ENCODE measurements at places on chromosomes 12 and 14.

GRCh38 chr14:54322701-54323337, 74.0 kb upstream of the CDKN3 start:
- no peak for DNase-seq

DNA sequence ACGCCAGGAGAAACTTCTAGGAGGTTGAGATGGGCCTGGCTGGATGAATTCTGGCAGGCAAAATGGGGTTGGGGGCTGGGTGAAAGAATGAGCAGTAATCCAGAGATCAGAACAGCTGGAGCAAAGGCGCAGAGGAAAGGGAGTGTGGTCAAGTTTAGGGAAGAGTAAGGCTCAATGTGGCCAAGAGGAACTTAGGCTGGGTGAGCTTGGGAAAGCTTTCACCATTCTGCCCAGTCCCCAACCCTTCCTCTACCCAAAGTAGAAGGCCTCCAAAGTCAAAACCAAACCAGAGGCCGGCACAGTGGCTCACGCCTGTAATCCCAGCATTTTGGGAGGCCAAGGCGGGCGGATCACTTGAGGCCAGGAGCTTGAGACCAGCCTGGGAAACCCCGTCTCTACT, 10.2 kb upstream of the RABGGTA start:
- DNase-seq: no peak

DNA sequence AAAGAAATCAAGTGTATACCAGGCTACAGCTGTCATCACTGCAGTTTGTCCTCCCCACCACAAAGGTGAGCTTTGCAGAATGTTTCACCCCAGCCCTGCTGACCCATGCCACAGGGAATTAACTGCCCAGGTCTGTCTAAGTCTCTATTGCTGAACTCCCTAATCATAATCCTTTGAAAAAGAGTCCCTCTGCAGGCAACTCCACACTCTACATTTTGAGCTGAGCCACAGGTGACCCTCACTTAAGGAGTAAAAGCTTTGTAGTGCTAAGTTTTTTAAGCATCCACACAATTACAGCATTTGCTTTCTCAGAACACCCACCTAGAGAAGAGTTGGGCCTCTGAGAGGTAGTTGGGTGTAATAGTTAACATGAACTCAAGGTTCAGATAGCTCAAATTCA, 90.0 kb downstream of the C12orf50 start:
- no peak for DNase-seq

DNA sequence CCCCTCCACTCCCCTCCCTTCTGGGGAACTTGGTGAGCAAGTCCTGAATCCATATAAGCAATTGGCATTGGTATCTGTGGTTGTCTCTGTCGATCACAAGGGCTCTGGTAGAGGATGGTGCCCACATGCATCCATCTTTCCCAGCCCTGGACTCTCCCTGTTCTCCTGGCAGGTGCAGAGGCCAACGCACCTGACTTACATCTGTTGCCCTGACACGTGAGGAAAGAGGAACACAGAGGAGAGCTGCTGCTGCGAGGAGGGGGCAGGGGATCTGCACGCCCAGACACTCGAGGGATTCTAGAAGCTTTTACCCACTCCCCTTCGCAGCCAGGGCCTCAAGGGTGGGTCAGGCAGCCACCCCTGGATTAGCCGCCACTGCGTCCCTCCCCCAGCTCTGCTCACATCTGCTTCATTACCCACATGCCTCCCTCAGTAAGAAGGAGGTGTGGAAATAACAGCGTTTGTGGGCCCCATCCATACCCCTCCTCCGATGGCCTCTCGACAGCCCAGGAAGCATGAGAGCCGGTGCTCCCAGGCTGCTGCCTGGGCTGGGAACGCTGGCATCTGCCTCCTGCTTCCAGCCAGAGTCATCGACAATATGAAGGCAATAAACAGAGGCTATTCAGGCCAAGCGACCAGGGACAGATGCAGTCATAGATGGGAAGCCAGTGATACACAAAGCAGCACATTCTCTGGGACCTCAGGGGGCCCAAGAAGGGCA, 56.5 kb downstream of the KDM2B start:
- DNase-seq: no peak

DNA sequence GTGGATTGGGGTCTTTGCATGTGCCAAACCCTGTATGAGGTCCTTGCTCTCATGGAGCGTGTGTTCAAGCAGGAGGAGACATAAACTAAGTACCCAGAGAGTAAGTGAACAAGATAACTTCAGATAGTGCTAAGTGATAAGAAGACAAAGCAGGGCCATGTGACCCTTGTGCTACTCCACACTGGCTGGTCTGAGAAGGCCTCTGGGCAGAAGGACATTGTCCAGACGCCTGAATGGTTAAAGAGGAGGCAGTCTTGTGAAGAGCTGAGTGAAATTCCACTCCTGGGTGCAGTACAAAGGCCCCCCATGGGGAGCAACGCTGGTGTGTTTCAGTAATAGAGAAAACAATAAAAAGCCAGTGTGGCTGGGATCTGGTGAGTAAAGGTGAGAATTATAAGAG, 93.3 kb upstream of the RIC8B start:
- no peak for DNase-seq

DNA sequence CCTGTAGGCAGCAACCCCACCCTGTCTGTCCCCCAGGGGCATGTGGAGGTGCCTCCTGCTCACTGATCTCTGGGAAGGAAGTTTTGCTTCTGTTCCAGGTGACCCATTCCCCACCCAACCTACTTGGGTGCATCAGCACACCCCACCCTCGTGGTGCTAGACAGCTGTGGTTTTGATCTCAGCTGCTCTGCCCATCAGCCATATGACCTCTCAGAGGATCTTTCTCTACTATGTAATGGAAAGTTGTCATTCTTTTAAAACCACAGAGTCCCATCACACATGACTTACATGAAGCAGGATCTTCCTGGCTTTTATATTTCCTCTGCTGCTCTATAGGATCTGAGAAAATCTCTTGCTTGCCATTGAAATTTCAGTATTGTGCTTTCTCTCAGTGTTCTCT, 13.5 kb upstream of the KRT82 start:
- DNase-seq: no peak

DNA sequence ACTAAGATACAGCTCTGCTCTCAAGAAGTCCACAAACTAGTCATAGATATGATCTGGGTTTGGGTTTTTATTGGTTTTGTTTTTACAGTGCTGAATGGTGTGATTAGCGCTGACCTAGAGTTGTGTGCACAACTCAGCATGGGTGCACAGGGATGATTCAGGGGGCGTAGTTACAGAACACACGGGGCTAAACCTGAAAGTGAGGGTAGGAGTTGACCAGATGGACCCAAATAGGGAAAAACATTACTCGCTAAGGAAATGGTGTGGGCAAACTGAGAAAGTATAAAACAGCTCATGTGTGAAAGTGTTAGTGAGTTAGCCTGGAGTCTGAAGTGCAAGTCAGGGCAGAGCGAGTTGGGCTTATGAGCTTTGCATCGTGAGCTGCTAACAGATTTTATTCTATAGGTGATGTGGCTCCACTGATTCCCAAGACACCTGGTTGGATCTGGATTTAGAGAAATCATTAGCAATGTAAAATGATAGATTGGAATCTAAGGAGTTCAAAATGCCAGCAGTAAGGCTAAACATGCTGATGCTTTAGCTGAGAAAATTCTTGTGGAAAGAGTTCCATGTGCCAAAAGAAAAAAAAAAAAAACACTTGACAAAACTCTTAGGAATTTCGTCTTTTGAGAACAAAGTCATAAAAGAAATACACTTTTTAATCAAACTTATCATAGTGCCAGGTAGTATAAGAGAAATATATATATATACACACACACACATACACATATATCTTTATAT, 134.9 kb downstream of the SLC5A8 start:
- DNase-seq: no peak

DNA sequence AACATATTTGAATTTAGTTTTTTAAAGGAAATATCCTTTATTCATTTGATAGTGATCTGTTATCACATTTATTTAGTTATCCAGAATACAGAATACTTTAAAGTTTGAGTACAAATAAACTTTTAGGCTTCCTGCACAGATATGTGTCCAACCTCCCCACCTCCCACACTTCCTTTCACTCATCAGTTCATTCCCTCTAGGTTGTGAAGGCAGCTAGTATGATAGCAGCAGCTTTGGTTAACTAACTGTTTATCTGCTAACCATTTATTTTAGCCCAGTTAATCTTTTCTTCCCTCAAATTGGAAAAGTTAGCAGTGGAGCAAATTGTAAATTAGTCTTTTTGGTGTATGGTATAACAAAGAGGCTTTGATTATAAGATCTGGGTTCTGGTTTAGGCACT, 35.7 kb downstream of the CNOT2 start:
- no peak for DNase-seq

DNA sequence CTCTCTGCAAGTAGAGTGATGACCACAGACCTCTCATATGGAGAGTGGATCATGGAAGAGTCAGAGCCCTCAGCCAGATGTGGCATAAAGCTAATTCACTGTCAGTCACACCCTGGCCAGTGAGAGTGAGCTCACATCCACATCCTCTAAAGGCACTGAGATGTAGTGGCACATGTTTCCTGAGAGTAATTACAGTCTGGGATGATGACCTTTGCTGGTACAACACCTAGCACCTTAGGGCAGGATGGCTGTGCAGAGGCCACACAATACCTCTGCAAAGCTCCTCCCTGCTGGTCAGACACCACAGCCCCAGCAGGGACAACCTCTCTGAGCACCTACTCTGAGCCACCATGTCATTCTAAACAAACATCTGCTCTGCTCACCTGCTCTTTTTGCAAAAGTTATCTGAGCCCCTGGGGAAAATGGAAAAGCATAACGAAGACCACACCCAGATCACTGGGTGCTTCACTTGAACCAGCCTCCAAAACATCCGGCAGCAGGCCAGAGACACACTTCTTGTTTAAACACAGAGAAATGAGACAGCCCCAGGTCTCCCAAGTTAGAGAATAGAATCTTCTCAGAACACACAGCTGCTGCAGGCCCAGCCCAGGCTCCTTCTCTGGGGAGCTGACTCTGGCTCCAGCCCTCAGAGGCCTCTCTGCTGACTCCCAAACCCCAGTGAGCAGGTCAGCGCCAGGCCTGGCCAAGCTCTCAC, 30.3 kb downstream of the PITPNM2 start:
- DNase-seq: peak; percentile 26

GRCh38 chr14:90409209-90409730, 12.4 kb downstream of the CALM1 start:
- no peak for DNase-seq

DNA sequence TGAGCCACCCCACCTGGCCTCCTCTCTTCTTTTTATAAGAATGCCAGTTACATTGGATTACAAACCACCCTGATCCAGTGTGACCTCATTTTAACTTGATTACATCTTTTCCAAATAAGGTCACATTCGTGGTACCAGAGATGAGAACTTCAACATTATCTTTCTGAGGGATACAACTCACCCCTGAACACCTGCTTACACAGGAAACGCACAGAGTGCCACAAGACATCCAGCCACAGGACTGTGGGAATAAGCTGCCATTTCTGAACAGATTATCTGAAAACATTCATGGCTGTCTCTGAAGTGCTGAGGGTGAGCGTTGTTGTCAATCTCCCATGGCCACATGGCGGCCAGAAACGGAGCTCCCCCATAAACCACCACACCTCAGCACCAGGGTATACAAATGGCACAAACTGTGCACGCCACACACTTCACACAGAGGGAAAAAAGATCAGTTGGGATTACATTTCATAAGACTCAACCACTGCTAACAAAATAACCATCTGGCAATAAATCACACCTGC, 23.7 kb downstream of the FOXN3 start:
- no peak for DNase-seq

DNA sequence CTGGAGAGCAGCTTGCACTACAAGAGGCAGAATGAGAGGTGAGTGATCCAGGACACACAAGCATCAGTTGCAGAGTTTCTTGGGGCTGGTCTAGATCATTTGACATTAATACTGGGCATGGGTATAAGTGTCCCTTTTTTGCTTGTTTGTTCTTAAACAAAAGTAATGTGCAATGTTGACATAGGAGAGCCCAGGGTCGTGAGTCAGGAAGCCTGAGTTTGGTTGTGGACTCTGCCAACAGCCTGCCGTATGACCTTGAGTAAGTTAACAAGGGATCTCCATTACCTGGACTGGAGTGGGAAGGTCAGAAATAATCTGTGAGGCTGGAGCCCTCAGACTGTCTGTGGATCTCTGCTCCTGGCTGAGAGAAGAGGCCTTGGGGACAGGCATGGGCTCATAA, 170.3 kb downstream of the KCNA5 start:
- DNase-seq: no peak

DNA sequence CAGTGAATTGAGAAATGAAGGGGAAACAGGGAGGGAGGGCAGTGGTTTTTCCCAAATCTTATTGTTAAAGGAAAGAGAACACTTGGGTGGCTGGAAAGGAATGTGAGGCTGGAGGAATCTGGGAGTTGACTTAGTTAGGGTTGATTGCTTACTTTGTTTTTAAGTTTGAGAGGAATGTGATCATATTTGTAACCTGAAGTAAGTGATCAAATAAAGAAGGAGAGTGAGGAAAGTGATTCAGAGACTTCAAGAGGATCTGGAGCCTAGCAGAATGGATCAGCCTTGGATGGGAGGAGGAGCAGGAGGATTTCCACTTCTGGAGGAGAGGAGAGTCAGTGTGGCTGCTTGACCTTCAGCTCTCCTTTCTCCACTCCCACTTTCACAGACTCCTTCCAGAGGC, 6.0 kb upstream of the LRP6 start:
- DNase-seq: no peak

DNA sequence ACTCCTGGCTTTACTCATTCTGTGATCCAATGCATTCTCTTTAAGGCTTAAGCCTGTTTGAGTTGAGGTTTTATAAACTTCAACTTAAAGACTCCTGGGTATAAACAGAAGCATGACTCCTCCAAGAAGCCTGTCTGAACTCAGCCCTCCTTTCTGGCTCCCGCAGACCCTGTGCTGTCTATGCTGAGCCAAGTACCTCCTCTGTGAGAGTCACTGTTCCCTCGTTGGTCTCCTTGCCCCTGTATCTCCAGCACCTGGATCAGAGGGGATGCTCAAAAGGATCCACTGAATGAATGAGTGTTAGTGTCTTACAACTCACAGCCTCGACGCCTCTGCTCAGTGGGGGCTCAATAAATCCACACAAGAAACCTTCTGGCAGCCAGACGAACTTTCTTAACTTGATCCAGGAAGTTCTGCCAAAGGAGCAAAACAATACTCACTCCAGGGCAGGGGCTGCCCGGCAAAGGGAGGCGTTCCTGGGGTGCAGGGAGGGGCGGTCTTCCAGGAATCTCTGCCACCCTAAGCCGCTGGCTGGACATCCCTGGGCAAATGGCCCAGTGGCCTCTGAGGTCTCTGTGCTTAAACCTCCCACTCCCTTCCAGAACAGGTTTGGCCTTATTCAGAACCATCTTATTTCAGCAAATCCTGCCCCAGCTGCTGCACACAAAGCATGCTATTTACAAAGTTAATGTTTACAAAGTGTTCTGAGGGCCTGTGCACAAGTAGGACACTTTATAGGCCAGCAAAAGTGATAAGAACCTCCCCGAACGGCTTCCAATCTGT, 32.9 kb downstream of the MAP1LC3B2 start:
- DNase-seq: no peak

DNA sequence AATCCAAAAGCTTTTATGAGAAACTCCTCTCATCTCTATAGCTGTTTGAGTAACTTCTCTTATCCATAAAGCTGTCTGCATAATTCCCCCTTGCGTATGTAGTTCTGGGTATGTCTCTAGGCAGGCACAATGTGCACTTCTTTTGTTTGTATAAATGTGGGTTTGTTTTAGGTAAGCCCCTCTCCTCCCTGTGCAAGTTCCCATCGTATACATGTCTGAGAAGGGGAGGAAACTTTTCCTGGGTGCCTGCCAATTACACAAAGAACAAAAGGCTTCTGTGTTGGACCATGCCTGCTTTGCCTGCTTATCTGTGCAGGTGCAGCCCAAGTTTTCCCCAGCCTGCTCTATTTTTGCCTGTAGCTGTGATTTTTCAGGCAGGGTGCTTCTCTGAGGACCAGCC, 96.7 kb downstream of the CCER1 start:
- DNase-seq: no peak

Data from CD4-positive, alpha-beta memory T cell (primary cell).